IPS-NIHi11 (cell line): ENCODE measurements at places on chromosomes 2 and 18.

DNA sequence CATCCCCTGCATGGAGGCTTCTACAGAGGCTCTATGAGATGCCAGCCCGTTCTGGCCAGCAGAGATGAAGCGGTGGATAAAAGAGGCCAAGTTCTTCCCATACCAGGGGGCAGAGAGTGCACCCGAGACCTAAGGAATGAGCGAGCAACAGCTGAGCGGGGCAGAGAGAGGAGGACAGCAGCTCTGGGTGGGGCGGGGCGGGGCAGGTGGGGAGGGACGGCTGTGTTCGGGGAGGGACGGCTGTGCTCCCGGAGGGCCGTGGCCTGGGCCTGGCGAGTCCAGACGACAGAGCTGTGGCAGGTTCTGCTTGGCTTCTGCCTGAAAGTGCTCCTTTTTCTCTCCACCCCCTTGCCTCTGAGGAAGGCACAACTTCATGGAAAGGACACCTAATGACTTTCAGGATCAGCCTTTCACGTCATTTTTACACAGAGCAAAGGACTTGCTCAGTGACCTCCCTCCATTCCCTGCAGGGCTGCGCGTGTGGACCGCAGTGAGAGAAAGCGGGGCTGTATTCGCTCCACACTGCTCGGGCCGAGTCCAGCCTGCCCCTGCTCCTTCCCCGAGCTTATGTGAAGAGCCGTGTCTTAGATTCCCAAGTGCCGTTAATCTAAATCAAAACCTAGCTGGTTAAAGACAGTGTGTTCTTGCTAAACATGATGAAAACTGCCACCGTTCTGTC is 232.9 kb downstream of the HDAC4 start:
- no peak for DNase-seq

DNA sequence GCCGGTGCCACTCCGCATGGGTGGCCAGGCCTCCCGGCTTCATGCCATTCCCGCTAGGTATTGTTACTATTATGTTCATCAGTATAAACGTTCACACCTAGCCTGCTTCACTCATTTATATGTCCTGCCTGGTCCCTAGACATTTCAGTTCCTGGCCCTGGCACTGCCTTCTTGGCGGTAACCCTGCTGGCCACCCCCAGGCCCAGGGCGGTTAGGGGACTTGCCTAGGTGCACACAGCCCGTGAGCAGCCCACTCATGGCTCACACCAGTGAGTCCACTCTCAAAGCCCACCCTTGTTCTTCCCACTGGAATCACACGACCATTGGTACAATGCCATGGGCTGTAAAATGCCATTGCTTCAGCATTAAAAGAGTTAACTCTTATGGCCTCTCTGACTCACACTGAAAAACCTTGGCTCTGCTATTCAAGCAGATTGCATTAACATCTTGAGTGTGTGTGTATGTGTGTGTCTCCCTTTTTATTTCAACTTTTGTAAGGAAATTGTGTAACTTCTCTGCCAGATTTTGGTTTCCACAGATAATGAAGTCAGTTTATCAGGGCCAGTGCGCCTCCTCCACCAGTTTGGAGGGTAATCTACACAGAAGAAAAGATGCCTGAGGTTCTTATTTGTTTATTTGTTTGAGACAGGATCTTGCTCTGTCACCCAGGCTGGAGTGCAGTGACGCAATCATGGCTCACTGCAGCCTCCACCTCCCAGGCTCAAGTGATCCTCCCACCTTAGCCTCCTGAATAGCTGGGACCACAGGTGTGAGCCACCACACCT is 74.2 kb downstream of the RAB31 start:
- no peak for DNase-seq

DNA sequence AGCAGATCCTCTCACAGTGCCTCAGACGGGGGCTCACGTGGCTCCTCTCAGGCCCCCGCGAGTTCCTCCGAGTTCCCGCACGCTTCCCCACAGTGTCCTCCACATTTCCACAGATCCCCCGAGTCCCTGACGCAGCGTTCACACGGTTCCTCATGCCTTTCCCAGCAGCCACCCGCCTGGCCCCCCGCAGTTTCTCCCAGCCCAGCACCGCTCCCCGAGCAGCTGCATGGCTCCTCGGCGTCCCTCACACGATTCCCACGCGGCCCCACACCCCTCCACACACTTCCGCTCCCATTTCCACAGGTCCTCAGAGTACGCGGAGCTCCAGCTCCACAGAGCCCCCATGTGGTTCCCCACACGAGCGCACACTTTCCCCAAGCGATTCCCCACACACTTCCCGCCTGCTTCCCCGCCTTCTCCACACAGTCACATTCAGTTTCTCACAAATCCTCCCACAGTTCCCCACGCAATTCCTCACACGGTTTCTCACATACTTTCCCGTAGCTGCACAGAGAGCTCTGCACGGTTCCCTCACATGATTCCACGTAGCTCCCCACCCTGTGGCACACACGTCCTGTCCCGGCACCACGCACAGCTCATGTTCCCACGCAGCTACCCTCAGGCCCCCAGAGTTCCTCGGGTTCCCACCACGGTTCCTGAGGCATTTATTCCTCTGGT is 39.9 kb downstream of the KIF1A start:
- no peak for DNase-seq

DNA sequence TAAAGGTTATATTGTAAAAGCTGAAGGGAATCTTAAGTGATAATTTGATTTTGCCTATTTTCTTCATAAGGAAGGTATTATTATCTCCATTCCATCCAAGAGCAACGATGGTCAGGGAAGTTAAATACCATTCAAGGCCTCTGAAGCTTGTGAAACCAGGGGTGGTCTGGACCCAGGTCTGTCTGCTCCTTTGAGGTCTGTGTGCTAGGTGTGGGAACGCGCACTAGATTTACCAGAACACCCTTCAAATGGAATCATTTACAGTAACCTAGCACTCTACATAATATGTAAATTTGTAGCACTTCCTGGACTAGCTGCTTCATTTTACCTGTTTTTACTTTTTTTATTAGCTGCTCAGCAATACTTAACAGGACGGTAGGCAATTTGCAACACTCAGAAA is 6.4 kb upstream of the TRIB2 start:
- DNase-seq: no peak

- no peak for DNase-seq
Measured at GRCh38 chr18:44934901-44935300, 254.2 kb downstream of the SETBP1 start.

DNA sequence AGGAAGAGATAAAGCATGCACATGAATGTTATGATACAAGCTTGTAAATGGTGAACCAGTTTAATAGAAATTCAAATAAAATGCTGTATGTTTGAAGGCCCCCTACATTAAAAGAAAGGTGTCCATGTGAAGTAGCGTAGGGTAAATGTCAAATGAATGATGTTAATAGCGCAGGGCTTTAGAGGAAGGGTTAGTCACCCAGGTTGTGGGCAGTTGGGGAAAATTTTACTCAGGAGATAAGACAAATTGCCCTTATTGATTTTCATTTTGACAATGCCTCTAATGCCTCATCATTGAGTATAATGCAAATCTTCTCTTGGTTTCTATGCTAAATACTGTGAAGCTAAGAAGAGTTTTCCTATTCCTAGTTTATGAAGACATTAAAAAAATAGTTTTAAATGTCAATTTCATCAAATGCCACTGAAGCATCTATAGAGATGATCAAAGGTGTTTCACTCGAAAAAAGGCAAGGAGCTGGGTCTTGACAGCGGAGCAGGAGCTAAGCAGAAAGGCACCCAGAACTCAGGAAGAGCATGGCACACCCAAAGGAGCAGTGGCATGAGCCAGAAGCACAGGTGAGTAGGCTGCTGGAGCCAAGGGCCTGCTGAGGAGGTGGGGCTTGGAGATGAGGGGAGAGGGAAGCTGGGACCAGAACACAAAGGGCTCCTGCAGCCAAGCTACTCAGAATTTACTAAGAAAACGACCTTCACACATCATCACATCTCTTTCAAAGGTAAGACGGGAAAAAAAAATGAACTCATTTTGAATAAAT is 129.3 kb upstream of the ACKR3 start:
- DNase-seq: no peak

DNA sequence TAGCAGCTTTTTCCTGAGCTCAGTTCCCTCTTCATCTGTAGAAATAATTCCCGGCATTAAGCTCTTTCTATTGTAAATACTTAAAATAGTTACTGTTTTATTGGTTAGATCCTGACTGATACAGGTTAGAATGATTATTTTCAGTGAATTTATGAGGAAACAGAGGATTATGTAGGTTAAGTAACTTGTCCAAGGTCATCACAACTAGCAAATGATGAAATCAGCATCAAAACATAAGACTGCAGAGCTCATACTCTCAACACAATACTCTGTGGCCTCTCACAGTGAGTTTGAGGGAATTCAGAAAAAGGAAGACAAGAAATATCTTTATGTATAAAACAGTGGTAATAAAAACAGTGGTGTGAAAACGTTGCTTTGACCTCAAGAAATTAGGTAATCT is 113.2 kb upstream of the DLX2 start:
- no peak for DNase-seq

DNA sequence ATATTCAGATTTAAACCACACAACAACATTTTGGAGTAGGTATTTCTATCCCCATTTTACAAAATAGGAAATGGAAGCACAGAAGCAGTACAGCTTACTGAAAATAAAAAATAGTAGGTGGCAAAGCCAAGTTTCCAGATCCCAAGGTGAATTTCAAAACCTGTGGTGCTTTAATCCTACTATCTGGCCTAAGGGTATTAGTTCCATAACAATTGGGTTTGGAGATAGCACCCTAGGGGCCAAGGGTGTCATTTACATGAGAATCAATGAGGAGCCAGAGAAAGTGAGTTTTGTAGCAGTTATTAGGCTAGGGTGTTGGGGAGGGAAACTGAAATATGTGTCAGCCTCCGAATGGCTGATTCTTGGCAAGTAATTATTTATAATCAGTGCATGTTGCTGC is 24.9 kb downstream of the OSBPL6 start:
- DNase-seq: peak; percentile 33

DNA sequence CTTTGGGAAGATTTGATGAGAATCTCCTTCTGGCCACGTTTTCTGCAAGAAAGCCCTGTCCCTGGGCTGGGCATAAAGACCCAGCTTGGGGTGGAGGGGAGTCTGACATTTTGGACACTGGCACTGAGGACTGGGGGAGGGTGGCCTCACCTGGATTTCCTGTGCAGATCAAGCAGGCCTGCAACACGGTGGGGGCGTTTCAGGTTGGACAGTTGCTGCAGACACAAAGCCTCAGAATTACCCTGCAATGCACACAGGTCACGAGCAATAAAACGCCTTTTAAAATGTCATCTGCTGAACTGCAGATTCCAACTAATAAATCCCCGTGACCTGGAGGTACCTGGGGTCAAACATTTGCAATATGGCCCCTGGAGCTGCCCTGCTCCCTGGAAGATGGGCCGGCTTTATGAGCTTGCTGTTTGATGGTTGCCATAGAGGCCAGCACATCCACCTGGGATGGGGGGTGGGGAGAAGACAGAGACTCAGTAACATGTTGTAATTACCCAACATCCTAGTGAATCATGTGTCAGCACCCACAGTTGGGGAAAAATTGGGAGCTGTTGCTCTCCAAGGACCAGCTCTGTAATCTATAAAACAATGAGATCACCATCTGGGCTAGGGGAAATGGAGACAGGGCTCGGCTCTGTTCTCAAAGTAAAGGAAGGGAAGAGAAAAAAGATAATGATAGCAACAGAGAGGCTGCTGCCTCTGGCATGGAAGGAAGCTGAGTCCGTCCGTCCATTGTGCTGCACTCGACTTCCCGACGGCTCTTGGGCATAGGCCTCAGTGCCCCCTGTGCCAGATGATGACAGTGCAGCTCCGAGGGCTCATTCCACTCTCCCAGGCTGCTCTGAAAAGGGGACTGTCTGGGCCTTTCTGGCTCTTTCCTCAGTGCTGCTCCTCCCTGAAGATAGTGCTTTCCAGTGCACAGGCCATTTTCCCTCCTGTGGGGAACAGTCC is 340.3 kb downstream of the CYRIA start:
- no peak for DNase-seq

DNA sequence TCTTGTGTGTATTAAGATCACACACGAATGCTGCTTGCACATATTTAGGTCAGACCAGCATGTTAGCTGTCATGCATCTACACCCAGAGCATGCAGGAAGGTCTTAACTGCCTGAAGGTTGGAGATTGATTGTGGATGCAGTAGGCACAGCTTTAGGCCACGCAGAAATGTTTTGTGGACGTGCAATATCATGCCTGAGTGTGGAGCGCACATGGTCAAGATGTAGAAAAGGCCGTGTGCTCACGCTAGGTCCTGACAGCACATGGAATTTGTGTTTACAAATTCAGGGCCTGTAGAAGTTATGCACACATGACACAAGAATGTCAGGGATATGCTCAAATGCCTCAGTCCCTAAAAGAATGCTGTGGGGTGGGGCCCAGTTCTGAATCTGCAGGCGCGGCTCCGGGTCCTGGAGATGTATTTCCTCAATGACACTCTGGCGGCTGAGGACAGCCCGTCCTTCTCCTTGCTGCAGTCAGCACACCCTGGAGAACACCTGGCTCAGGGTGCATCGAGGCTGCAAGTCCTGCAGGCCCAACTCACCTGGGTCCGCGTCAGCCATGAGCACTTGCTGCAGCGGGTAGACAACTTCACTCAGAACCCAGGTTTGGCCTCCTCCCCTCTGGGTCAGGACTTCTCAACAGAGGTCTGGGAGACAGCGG is 27.9 kb downstream of the MARCO start:
- no peak for DNase-seq

DNA sequence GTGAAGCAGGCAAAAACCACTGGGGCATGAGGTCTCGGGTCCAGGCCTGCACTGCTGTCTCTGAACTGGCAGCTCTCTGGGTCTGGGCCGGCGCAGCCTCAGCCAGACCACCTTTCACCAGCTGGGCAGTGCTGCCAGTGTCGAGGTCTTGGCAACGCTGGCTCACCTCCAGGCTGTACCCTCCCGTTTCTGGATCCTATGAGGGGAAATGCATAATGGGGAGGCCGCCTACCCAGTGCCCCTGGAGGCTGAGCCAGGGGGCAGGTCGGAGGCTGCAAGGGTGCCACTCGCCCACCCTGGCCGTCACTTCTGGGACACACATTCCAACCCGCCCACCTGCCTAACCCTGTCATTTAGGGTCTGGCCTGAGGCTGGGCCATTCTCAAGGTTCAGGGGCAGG is 24.6 kb downstream of the KIF1A start:
- DNase-seq: no peak

GRCh38 chr2:3454802-3455201 is 64.5 kb downstream of the ADI1 start:
- DNase-seq: no peak

DNA sequence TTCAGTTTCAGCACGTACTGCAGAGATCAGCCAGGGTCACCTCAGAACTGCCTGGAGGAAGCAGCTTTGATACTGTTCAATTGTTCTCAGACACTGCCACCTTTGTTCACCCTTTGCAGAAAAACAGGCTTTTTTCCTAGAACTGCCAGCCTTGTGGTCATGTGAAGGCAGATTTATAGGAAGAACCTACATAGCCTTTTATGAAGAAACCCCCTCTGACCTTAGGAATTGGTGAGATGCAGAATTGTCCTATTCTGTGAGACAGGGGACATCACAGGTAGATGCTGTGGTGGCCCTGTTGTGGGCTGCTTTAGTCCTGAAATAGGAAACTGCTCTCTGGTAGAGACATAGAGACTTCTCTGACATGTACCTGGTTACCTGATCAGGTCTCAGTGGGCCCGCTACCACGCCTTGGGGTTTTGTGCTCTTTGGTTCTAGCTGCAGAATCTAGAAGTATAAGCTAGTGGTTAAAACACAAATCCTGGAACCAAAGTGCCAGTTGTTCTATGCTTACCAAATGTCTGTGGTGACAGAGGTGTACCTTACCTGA is 206.6 kb downstream of the AGPS start:
- no peak for DNase-seq
